Stimulated activated CD4-positive, alpha-beta T cell treated with anti-CD3 and anti-CD28 coated beads, Interleukin-4, amount 100 ng/mL, for 1 hour (primary cell): ENCODE measurements at places on chromosomes 12 and 14.
A peak's percentile ranks its signal among the peaks of the same experiment; 100 is the strongest.

GRCh38 chr14:74977164-74977900 lies 21.9 kb upstream of the PGF start:
- no peak for DNase-seq

DNA sequence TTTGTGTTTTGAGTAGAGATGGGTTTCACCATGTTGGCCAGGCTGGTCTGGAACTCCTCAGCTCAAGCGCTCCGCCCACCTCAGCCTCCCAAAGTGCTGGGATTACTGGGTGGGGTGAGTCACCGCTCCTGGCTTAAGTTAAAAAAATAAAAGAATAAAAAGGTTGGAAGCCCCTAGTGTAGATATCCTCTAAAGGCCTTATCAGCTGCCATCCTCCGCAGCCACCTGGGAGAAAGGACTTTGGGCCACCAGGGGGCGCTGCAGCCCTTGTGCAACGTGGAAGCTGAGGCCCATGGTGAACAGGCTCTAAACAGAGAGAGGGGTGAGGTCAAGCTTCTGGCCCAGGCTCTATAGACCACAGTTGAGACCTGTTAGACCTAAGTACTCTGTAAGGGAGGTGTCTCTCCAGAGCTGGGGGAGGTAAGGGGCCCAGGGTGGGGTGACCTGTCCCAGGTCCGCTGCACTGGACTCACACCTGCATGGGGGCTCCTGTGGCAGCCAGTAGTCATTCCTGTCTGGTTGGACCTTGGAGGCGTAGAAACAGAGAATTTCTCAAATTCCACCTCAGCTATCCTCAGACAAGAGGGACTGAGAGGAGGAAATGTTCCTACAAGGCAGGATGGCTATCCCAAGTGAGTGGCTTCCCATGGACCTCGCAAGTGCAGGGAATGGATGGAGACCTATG lies 14.0 kb upstream of the RACGAP1 start:
- DNase-seq = peak; percentile 90

DNA sequence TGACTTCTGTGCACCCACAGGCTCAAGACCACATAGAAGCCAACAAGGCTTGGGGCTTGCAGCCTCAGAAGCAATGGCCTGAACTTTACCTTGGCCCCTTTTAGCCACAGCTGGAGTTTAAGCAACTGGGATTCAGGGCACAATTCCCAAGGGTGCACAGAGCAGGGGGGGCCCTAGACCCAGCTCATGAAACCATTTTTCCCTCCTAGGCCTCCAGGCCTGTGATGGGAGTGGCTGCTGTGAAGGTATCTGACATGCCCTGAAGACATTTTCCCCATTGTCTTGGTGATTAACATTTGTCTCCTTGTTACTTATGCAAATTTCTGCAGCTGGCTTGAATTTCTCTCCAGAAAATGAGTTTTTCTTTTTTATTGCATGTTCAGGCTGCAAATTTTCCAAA lies 21.9 kb downstream of the GABARAPL1 start:
- no peak for DNase-seq

DNA sequence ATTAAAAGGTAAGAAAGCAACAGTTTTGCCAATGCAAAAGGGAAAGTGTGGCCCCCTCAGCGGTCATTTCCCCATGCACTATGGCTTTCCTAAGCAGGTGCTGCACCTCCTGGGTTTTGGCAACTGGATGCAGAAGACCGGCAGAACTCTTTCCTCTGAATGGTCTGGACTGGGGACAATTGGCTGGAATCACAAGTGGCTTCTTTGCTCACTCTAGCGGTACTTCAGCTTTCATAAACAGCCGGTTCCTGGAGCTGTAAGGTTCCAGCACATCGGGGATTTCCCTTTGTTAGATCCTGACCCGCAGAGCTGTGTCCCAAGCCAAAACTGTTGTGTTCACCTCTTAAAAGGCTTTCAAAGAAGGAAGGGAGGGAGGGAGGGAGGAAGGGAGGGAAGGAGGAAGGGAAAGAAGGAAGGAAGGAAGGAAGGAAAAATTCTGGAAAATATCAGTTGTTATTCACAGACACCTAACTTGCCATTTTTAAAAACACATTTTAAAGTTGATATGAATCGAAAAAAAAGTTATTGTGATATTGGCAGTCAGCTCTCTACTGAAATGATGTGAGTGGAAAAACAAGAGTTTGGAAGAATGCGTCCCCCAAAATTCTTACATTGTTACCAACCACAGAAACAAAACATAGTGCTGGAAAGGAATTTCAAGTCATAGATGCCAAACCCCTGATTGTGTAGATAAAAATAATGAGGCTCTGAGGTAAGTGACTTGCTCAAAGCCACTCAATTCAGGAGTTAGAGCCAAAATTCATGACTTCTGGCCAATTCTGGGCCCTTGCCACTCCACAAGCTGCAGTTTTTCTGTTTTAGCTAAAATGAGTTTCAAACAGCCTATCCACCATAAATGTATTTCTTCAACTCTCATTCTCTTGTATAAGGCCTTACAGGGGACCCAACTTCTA lies 220.6 kb upstream of the HMGA2 start:
- DNase-seq = no peak

GRCh38 chr14:92637228-92637627 lies 111.2 kb downstream of the LGMN start:
- no peak for DNase-seq

DNA sequence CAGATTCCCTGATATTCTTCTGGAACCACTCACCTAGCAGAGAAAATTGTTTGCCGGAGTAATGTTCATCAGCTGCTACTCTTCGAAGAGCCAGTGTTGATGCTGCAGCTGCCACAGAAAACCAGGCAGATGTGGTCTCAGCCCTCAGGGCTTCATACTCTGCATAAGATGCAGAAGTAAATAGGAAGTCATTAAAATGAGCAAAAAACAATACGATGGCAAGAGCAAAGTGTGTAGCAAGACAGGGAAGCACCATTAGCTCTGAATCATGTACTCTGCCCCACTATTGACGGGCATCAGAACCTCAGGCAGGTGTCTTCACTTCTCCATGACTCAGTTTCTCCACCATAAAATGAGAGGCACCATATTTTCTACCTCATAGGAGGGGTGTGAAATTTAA lies 991.6 kb upstream of the TMEM132C start:
- DNase-seq = no peak

GRCh38 chr14:32319368-32320049 lies 9.6 kb upstream of the AKAP6 start:
- DNase-seq = no peak

- no peak for DNase-seq
Measured at GRCh38 chr14:51658441-51659173, 6.9 kb downstream of the FRMD6 start.

- DNase-seq = no peak
Measured at GRCh38 chr12:84756961-84757360, 155.6 kb downstream of the SLC6A15 start.

DNA sequence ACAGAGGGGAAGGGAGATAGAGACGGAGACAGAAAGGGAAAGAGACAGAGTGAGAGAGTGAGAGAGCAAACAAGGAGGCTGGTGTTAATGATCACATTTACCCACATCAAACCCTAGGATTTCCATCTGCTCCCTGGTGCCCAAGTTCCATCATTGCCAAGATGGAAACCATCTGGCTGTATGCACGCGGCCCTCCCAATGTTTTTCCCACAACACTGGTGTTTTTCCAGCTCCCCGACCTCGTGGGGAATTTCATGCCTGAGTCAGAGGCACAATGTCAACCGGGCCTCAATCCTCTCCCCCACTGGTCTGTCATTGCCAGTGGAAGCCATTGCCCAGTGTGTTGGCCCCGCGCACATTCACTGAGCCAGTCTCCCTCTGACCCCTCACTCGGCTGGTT lies 19.9 kb upstream of the BDKRB2 start:
- DNase-seq = no peak

- DNase-seq = peak; percentile 77
Measured at GRCh38 chr12:93569656-93570551, 2.6 kb upstream of the SOCS2 start.
